ENCODE measurements at places on chromosomes 7 and 10.

DNA sequence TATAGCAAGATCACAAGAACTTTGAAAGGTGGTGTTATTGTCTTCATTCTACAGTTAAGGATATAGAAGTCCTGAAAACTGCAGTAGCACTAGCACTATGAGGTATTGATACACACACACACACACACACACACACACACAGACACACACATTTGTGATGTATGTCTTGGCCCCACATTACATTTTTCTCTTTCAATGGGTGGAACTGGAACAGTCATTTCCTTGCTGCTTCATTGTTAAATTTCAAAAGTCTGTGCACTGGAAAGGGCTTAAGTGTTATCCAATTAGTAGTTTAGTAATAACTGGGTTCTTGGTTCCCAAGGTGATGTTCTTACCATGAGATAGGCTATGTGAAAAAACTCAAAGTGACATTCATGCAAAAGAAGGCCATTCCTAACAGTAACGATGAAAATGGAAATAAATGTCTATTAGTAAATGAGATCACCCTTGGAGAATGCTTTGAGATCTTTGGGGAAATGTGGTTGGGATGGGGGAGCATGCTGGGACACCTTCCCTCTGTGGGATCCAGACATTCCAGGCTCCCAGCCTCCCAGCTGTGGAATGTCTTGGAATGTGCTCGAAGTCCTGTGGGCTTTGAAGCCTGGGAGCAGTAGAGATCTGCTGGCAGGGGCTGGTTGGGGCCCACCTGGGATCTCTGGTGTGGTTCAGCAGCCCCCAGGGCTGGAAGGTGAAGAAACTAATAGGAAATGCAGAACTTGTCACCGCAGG lies 37.4 kb upstream of the CALD1 start:
- no peak for DNase-seq

- no peak for DNase-seq
Measured at GRCh38 chr7:108086962-108087361, 43.2 kb downstream of the LAMB4 start.

DNA sequence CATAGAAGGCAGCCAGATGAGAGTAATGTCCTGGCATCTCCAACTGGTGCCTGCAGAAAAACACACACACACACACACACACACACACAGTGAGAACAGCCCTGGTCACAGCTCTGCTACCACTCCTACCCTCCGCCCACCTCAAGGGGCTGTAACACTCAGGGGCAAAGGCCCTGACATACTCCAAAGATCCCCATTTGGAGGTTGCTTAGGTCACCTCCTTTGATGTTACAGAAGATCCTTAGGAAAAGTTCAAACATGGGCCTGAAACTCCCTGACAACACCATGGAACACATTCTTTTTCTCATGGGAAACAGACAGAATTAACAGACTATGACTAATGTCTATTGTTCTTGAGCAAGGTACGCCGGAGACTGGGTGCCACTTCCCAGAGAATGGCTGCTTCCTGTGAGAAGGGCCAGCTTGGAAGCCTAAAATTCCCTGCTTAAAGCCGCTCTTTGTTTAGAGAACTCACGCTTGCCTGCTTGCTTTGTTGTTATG lies 27.7 kb downstream of the DENND11 start:
- no peak for DNase-seq

DNA sequence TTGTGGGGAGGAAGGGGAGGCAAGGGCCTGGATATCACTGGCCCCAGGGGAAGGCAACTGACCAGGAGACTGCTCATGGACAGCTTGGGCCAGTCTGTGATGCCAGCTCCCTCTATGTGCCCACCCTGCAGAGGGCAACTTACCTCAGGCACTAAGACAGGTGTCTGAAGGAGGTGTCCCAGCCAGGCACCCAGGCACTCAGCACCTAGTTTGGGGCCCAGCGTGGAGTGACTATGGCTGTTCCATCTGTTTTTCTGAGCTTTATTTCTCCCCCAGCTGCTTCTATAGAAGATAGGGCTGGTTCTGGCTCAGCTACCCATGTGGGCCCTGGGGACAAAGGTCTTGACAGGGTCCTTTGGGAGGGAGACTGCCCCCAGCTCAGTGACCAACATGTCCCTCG lies 150.6 kb upstream of the PCBD1 start:
- DNase-seq = no peak

GRCh38 chr10:66455304-66455703 lies 470.5 kb upstream of the LRRTM3 start:
- no peak for DNase-seq
